ENCODE measurements at places on chromosomes 1 and 21.

GRCh38 chr1:234886081-234886984, 242.3 kb downstream of the TOMM20 start:
- no peak for DNase-seq

DNA sequence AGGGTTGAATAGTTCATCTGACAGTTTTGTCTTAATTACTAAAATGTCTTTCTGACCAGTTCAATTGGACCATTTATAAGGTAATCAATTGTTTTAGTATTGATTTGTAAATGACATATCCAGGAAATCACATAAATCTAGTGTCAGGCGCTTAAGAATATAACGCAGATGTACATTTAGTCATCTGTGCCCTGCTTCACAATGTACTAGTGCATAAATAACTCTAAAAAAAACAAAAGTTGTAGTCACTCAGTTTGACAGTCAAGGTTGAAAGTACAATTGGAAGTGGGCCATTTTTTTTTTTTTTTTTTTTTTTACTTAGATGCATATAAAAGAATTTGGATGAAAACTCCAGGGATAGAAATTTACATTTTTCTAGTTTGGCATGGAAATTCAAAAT, 490.4 kb downstream of the PTPRC start:
- DNase-seq, result no peak

DNA sequence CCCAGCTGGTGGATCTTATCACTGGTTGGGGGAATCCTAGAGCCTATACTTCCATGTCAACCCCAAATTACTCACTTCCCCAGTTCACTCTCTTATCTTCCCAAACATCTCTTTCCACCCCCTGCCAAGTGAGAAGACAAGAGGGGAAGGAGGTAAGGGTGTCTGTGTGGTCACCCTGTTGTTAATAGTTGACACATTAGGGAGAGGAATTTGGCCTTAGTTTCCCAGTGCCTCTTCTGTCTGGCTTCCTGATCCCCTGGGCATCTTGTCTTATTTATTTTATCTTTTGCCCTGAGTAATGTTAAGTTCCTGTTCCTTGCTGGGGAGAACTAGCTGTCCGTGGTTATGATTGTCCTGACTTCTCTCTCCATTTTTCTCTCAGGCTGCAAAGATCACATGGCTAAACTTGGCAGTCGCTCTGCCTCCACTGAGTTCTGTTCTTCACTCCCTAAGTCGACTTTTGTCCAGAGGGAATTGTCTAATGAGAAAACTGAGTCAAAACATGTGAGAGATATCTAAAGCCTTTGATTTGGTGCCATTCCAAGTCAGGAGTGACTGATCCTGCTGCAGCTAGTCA, 157.1 kb upstream of the SYT6 start:
- DNase-seq, result no peak

DNA sequence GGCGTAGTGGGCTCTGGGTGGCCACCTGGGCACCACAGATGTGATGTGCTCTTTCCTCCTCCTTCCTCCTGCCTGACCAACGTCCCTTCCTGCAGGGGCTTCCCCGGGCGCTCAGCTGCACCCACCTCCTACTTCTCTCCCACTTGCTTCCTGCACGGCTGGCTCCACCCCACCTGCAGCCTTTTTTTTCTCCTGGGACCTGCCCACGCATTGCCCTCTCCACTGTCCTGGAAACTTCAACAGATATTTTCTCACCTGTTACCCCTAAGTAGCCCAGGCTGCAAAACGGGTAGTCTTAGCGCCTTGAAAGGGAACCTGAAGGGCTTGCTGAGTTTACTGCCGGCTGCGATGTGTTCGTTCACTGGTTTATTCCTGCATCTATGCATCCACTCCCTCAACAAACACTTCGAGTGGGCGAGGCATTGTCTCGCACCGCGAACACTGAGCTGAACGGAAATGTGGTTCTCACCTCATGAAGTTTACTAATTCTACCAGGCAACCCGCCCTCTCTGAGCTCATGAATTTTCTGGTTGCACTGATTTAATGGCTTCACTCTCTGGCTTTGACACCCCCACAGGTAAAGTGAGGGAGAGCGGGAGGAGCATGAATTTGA, 23.6 kb downstream of the ZBTB18 start:
- DNase-seq, result peak; percentile 52

DNA sequence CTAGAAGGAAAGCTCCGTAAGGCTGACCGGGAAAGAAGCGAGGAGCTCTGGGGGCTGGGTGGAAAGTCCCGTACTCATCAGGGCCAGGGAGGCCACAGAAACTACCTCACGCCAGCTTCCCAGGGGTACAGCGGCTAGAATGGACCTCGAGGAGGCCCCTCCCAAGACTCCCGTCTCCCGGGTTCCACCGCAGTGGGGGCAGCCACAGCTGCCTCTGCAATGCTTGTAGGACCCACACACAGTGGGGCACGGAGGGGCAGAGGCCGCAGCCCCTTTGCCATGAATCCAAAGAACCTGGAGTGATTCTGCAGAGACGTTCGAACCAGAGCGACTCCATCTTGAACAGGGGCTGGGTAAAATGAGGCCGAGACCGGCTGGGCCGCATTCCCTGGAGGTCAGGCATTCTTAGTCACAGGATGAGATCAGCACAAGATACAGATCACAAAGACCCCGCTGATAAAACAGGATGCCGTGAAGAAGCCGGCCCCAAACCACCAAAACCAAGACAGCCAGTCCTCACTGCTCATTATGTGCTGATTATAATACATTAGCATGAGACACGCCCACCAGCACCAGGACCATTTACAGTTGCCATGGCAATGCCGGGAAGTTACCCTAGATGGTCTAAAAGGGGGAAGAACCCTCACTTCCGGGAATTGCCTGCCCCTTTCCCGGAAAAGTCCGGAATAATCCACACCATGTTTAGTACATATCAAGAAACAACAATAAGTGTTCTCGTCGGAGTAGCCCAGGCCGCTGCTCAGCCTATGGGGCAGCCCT, 1.6 kb upstream of the ANKRD65 start:
- no peak for DNase-seq

GRCh38 chr1:17883662-17884395, 128.7 kb downstream of the ACTL8 start:
- DNase-seq, result no peak

DNA sequence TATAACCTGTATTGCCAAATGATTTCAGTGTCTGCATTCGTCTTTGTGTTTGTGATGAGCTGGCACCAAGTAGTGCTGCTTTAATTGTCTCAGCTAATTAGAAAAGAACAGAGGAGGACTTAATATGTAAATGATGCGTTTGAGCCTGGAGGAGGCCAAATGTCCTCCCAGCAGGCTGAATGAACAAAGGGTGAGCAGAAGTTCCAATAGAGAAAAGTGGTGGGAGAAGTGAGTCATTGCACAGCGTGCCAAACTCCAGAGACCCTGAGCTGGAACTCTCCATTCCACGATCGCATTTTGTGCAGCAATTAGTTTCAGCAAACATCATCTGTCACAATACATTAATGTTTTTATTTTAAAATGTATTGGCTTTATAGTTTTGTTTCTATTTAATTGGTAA, 17.9 kb downstream of the ETV3L start:
- no peak for DNase-seq

- no peak for DNase-seq
Observed at GRCh38 chr1:72336776-72337175, 54.4 kb upstream of the NEGR1 start.

- no peak for DNase-seq
Observed at GRCh38 chr1:78839704-78840277, 166.7 kb downstream of the ADGRL4 start.

DNA sequence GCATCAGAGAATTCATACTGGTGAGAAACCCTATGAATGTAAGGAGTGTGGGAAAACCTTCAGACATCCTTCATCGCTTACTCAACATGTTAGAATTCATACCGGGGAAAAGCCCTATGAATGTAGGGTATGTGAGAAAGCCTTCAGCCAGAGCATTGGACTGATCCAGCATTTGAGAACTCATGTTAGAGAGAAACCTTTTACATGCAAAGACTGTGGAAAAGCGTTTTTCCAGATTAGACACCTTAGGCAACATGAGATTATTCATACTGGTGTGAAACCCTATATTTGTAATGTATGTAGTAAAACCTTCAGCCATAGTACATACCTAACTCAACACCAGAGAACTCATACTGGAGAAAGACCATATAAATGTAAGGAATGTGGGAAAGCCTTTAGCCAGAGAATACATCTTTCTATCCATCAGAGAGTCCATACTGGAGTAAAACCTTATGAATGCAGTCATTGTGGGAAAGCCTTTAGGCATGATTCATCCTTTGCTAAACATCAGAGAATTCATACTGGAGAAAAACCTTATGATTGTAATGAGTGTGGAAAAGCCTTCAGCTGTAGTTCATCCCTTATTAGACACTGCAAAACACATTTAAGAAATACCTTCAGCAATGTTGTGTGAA, 12.8 kb downstream of the ZFP69B start:
- DNase-seq, result no peak
